Renal cortex interstitium (tissue), 15 donors: ENCODE measurements at places on chromosomes 13 and 19. TPM values are rescaled to one million over a fixed set of nuclear protein-coding genes. Genes with fewer than 3 reads are reported as not detected.

GRCh38 chr19:17406046-17406886 is 836 bp upstream of the BST2 start:
- DNase-seq = no peak

DNA sequence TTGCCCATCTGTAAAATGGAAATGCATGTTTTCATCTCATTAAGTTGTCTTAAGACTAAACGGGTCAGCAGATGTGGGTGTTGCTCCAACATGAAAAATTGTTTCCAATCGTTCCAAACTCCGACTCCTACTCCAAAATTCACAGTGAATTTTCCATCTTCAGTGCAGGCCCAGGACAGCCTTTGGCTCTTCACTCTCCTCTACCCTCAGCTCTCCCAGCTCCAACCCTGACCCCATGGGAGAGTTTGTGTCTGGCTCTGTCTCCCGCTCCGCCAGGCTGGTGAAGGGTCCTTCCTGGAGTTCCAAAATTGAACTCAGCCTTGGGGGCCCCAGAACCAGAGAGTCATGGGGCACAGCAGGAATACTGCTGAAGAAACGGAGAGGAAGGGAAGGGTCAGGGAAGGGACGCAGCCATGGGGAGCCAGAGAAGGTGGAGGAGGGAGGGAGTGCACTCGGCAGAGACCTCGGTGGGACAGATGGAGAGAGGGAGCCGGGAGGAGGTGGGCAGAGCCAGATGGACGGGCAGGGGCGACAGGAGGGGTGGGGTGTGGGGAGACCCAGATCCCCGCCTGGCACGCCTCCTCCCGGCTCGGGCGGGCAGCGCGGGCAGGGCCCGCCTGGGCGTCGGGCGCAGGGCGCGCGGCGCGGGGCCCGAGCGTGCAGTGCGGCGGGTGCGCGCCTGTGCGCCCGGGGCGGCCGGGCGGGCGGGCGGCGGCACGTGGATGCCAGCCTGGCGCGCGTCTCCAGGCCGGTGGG is 45.6 kb downstream of the CELF5 start:
- no peak for DNase-seq

DNA sequence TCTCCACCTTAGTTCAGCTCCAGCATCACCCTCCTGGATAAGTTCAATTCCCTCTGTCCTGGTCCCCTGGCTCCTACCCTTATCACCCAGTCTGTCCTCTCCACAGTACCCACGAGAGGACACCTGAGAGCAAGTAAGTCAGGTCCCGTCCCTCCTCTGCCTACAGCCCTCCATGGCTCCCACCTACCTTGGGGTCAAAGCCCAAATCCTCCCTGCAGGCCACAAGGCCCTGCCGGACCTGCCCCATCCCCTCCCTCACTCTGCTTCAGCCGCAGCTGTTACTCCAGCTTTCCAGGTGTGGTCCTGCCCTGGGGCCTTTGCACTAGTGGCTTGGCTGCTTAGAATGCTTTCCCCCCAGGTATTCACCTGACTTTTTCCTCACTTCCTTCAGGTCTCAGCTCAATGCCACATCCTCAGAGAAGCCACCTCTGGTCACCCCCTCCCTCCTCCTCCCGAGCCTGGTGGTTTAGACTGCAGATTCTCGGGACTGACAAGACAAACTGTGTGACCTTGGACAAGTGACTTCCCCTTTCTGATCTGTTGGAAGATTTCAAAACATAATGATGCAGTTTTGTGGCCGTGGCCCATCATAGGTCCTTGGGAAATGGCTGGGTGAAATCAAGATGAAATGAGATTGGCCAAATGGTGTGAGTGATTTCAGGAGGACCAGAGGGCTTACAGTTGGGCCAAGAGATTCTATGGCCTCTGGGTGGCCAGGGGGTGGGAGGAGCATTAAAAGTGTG is 3.6 kb downstream of the TUBB4A start:
- DNase-seq = no peak

DNA sequence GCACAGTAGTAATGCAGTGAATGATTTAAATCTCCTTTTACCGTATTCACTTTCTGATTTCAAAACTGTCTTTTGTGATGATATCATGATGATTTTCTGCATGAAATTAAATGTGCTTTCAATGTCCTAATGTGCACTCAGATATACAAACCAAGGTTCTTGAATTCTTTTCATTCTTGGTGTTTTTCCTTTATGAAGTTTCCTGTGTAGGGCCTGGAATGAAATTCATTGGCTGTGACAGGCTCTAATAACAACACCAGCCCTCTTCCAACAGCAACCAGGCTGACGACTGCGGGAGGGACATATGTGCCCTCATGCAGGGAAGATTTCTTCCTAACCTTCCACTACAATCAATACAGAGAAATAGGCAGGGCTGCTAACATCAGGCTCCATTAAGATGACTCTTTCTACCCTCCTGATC is 1052.0 kb downstream of the DIAPH3 start:
- DNase-seq = no peak

GRCh38 chr13:27921961-27922882 is 2.4 kb downstream of the PDX1 start:
- DNase-seq = no peak

DNA sequence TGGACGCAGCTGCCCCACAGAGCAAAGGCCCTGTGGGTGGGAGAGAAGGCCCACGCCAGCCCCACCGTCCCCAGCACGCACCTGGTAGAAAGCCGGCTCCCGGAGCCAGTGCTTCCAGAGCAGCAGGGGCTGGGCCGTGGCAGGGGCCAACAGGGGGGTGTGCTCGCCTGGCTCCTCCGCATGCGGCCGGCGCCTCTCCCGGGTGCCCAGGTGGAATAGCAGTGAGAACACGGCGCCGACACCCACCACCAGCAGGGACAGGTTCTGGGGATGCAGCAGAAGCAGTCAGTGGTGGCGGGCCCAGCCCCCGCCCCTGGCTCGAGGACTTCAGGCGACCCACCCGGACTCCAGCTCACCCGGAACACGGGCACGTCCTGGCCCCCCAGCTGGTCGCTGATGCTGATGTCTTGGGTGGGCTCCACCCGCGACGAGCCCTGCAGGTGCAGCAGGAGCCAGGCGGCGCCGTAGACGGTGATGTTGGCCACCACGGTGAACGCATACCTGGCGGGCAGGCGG is 8.9 kb downstream of the TEKTIP1 start:
- no peak for DNase-seq

- no peak for DNase-seq
Observed at GRCh38 chr19:12952488-12953137, 4.4 kb downstream of the GADD45GIP1 start.

- peak; percentile 19 for DNase-seq
Observed at GRCh38 chr19:8641908-8642547, 11.6 kb downstream of the NFILZ start.

DNA sequence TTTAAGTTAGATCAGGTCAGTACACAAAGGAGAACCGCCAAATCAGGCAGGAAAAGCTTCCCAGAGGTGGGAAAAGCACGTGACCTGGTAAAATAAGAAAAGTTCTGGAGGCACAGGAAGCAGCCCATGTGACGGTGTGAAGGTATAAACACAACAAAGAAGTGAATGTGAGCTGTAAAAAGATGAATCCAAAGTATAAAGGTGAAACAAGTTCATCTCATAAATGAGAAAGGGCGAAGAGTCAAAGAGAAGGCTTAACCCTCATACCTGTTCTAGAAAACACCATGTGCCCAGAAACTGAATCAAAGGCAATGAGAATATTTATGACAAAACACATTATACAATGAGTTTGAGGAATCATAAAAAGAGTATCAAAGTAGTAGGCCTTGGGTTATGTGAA is 47.0 kb downstream of the USP12 start:
- DNase-seq = no peak

DNA sequence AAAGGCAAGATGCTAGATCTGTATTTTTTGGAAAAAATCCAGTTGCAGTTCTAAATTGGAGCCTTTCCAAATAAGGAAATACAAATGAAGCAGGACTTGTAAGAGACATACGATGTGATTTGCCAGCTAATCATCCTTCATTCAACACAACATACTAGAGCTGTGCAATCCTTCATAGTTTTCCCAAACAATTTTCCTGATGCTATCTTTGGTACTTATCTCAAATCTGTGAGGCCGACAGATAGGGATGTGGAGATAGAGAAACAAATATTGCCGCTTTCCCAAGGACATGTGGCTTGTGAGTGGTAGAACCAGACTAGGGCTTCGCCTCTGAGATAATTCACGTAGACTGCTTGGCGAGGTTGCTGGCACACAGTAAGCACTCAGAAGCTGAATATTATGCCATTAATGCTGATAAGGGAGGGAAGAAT is 176.6 kb downstream of the LMO7 start:
- DNase-seq = no peak

DNA sequence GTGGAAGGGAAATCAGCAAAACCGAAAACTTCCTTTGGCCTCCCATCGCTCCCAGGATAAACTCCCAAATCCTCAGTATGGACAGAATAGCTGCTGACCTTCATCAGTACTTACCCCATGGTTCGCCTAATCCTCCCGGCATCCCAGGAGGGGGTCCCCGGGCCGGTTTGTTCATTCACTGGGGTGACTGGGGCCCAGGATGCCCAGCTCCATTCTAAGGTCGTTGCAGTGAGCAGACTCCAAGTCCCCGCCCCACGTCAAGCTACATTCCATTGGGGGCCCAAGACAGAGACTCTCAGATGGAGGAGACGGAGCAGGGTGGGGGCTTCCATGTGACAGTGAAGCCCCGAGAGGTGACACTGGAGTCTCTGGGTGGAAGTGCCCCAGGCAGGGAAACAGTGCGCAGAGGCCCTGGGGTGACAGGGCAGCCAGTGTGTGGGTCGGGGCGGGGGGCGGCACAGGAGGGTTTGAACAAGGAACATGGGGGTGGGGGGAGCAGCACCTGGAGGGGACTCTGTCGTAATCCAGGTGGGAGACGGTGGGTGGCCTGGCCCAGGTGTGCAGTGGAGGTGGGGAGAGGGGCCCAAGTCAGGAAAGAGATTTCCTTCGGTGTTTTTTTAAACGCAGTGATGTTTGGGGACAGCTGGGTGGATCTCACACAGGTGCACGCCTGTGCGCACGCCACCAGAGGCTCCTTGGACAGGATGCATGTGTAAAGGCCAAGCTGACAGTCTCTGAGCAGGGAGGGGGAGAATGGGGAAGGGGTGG is 5.1 kb downstream of the SSBP4 start:
- no peak for DNase-seq

- DNase-seq = no peak
Observed at GRCh38 chr19:262125-262524, 29.1 kb downstream of the PLPP2 start.

DNA sequence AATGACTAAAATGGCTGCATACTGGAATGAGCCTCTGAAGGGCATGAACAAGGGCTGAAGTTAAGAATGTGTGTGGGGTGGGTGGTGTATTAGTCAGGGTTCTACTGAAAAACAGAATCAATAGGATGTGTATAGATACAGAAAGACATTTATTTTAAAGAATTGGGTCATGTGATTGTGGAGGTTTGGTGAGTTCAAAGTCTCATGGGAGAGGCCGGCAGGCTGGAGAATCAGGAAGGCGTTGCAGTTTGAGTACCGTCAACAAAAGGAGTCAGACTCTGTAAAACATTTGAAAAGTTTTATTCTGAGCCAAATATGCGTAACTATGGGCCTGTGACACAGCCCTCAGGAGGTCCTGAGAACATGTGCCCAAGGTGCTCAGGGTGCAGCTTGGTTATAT is 24.5 kb upstream of the CYSLTR2 start:
- DNase-seq = no peak

DNA sequence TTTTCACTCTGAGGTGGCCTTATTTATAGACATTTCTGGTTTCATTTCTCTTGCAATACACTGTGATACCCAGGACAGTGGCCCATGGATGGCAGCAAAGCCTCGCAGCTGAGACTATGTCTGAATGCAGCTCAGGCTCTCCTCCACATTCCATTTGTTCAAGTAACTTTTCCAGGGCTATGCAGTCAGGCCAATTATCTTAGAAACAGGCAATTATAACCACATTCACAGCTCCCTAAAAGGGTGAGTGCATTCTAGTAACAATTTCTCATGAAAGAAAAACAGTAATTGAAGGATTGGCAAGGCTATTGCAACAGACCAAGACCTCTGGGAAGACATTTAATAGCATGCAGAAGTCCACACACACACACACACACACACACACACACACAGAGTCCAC is 264.0 kb downstream of the TBC1D4 start:
- DNase-seq = no peak

GRCh38 chr13:22235285-22235949 is 564.5 kb downstream of the FGF9 start:
- no peak for DNase-seq

- no peak for DNase-seq
Observed at GRCh38 chr13:111955412-111956065, 111.4 kb upstream of the SOX1 start.

DNA sequence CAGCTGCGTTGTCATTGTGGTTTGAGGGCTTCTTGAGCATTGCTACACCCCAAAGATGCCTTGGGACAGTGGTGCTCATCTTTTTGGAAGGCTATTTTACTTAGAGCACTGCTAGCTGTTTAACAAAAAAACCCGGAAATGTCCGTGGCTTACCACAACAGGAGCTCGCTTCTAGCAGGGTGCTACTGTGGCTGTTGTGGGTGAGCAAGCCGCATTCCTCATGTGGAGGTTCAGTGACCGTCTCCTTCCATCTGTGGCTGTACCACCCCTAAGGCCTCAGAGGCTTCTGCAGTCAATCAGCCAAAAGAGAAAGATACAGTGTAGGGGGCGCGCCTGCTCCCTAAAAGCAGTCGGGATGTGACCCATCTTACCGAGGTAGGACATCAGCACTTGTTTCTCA is 1004.2 kb downstream of the UQCRFS1 start:
- DNase-seq = no peak

The ZNF419 gene
- 22.7 TPM for polyA plus RNA-seq

The APOC1 gene
- 13.2 TPM for polyA plus RNA-seq

The VMAC gene
- 5.9 TPM for polyA plus RNA-seq

The CFAP97D2 gene
- not detected for polyA plus RNA-seq

The KIR2DL4 gene
- polyA plus RNA-seq = not detected

The ZC3H13 gene
- polyA plus RNA-seq = 64.1 TPM
